ENCODE measurements at places on chromosomes 11 and 22.

- no peak for DNase-seq
Measured at GRCh38 chr11:58770627-58771457, 39.1 kb upstream of the GLYAT start.

GRCh38 chr11:33970984-33971466 lies 79.1 kb upstream of the LMO2 start:
- peak; percentile 33 for DNase-seq

GRCh38 chr11:91299980-91300379 lies 924.6 kb upstream of the FAT3 start:
- no peak for DNase-seq

GRCh38 chr11:58616594-58616993 lies 5.9 kb upstream of the CNTF start:
- DNase-seq = no peak

DNA sequence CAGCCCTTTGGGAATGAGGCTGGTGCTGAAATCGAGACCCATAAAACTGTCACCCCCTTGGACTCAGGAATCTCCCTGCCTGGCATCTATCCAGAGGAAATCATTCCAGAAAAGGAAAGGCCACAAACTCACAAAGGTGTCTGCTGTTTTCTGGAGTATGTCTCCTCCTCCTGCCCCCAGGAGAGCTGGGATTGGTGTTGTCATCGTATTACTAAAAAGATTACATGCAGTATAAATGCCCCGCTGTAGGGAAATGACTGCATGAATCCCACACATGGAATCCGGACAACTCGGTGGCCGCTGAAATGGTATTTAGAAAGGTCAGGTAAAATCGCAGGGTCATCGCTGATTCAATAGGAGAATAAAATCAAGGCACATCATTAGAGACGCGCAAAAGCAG lies 18.9 kb upstream of the RFPL3 start:
- no peak for DNase-seq

DNA sequence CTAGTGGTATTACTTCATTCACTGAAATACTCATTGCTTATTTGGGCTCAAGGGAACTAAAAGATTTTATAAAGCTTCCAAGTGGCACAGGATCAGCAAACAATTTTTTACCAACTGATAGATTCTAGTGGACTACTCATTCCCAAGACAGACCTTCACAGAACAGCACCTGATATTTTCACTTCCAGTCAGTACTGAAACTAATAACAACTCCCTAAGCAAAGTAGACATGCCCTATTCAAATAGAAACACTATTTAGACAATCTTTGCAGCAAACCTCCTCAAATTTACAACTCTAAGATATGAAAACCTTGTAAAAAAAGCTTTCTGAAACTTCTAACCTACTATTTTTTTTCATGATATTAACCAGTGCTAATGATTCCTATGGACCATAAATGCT lies 2345.8 kb downstream of the LRRC4C start:
- DNase-seq = no peak

DNA sequence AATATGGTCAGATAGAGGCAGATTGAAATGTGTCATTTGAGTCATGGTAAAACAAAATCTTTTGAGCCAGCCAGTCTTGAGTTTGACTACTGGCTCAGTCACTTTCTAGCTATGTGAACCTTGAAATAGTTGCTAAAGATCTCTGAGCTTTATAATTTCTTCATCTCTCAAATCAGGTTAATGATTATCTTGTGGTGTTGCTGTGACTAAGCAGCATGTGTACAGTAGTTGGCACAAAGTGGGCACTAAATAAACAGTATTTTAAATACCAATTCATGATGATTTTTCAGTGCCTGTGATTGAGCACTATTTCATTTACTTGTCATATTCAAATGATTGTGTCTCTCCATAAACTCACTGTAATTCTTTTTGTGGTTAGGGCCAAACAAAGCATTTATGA lies 70.8 kb downstream of the RAB38 start:
- DNase-seq = no peak

- DNase-seq = no peak
Measured at GRCh38 chr11:115518983-115519628, 14.9 kb upstream of the CADM1 start.

DNA sequence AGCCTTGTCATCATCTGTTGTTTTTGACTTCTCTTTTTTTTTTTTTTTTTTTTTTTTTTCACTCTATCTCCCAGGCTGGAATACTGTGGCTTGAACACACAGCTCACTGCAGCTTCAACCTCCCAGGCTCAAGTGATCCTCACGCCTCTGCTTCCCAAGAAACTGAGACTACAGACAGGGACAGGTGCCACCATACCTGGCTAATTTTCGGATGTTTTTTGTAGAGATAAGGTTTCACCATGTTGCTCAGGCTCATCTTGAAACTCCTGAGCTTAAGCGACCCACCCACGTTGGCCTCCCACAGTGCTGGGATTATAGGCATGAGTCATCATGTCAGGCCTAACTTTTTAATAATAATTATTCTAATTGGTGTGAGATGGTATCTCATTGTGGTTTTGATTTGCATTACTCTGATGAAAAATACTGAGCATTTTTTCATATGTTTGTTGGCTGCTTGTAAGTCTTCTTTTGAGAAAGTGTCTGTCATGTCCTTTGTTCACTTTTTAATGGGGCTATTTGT lies 51.3 kb upstream of the OR9G4 start:
- no peak for DNase-seq

- DNase-seq = no peak
Measured at GRCh38 chr11:48024635-48025071, 44.3 kb downstream of the PTPRJ start.

DNA sequence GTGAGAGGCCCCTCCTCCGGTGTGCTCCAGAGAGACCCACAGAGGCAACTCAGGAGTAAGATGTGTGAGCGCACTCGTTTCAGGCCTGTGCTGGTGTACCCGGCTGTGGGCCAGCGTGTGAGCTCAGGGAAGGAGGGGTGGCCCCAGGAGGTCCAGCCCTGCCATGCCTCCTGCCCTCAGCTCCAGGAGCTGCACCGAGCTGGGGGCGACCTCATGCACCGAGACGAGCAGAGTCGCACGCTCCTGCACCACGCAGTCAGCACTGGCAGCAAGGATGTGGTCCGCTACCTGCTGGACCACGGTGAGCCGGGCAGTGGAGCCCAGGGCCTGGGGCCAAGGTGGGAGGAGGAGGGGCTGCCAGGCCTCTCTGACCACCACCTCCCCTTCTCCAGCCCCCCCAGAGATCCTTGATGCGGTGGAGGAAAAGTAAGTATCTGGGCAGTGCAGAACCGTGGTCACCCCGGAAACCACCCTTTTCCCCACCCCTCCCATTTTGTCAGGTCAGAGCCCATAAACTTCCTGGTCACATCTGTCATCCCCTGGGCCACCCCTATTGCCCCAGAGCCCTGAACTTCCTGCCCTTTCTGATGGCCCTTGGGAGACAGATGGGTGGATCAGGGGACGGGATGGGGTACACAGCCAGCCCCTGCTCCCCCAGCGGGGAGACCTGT lies 2.5 kb upstream of the MDK start:
- no peak for DNase-seq

DNA sequence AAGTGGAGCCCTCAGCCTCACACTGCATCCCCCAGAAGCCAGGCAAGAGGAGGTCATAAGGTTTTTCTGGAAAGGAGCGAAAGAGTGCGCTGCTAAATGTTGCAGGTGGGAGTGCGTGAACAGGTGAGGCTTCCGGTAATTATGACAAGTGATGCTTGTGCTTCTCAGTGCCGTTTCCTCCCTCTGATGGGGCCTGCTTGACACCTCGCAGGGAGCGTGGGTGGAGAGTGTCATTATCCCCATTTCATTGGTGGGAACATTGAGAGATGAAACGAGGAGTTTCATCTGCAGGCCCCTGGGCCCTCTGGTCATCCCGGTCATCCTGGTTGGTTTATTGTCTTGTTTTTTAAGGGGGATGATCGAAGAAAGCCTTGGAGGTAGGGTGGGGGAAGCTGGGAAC lies 57.5 kb downstream of the BCR start:
- no peak for DNase-seq

DNA sequence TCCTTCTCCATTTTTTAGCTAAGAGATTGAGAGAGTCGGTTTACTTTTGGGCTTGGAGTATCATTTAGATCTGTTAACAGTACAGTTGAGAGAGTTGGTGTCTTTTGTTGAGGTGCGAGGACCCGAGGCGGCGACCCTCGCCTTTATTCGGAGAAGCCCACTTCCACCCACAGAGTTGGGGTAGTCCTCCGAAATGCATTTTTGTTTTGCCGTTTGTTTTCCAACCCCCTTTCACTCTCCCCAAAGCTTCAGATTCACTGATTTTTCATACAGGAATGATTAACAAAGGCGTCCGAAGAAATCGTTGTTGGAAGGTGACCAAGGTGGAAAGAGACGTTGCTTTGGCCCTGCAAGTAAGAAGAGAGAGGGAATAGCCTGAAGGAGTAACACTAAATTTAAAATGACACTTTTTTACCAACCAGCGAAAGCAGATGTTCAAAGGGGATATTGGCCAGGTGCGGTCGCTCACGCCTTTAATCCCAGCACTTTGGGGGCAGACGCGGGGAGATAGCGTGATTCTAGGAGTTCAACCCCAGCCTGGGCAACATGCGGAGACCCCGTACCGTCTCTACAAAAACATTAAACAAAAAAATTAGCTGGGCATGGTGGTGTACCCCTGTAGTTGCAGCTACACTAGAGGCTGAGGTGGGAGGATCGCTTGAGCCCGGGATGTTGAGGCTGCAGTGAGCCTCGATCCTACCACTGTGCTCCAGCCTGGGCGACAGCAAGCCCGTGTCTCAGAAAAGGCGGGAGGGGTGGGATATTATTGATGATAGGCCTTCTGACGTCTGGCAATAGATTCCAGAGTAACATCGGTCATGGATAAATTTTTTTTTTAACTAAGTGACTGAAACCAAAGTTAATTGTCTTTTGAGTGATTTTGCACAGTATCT lies 899 bp upstream of the RAB30 start:
- DNase-seq = no peak

- no peak for DNase-seq
Measured at GRCh38 chr11:115672999-115673411, 168.8 kb upstream of the CADM1 start.

DNA sequence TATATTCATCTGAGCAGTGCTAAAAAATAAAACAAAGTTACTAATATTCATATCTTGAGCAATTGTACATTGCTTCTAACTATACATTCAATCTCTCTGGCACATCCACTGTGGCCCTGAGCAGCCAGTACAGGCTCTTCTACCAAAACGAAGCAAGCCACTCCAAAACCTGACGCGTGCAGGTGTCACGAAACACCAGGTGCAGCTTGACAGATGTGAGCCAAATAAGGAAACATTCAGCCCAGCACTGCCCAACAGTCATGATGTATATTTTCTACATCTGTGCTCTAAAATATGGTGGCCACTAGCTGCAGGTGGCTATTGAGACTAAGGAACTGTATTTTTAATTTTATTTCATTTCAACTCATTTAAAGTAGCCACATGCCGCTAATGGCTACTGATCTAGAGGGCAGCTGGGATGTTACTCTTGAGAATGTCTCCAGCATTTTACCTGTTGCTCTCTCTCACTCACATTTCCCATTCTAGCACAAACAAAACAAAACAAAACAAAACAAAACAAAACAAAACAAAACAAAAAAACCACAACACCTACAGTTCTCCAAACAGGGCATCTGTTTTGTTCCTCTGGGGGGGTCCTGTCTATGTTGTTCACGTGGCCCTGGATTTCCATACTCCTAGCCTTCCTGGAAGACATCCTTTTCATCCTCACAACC lies 77.7 kb downstream of the LARGE1 start:
- no peak for DNase-seq

DNA sequence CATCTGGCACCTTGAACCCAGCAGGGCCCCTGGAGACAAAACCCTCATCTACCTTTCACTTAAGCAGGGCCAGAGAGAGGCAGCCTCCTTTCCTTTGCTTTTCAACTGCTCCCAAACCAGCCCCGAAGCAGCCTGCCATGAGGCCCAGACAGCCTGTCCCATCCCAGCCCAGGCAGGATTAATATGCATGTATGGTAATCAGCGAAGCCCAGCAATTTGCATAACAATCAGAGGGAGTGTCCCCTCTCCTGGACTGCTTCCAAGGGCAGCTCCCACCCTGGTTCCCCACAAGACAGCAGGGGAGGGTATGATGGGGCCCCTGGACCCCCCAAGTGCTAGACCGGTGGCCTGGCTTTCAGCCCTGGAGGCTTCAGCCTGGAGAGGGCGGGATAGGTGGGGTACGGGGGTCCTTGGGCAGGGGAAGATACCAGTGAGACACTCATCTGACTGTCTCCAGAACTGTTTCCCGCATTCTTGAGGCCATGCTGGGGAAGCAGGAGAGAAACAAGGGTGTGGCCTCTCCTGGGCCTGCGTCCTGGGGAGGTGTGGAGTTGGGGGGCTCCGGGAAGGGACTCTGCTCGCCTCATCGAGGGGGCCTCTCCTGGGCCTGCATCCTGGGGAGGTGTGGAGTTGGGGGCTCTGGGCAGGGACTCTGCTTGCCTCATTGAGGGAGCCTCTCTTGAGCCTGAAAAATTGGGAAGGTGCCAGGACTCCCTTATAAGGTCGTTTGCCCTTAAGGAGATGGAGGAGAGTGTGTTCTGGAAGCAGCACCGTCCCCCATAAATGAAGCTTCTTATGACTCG lies 93.2 kb upstream of the PRR5 start:
- DNase-seq = no peak

- DNase-seq = no peak
Measured at GRCh38 chr11:134957540-134958335, 545.7 kb upstream of the B3GAT1 start.

DNA sequence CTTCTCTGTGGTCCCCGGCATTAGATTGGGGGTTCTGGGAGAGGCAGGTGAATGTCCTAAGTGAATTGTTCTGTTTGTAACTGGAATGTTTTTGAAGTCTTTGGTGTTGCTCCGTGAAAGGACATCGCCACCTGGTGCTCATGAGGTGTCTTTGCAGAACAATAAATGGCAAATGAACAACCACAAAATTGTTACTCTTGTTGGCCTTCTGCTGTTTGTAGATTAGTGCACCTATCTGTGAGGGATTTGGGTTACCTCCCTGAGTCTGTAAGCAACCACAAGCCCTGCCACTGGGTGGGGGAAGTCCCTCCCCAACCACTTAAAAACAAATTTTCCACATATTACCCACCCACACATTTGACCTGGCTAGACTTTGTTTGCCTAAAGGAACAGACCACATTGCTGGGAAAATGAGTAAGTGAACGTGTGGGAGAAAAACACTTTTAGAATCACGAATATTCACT lies 4.7 kb downstream of the MPEG1 start:
- no peak for DNase-seq

- DNase-seq = no peak
Measured at GRCh38 chr11:110022548-110022947, 70.6 kb upstream of the ZC3H12C start.

DNA sequence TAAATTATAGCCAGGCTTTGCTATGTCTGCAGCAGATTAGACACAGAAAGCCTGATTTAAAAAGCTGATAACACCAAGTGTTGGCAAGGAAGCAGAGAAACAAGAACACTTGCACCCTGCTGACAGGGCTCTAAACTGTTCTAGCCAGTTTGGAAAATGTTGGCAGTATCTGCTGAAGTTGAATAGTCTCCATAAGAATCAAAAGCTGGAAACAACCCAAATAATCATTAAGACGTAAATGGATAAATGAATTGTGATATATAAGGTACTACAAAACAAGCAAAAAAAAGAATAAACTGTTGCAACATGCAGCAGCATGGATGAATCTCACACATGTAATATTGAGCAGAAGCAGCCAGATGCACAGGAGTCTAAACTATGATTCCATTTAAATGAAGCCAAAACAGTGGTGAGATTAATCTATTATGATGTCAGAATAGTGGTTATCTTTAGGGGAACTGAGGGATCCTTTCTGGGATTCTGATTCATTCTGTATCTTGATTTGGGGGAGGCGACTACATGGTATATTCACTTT lies 40.4 kb upstream of the ADORA2A start:
- no peak for DNase-seq
